ENCODE measurements at places on chromosomes 16 and 17. TPM values are rescaled to one million over a fixed set of nuclear protein-coding genes. Genes with fewer than 3 reads are reported as not detected.

- DNase-seq, result no peak
Measured at GRCh38 chr16:18936727-18937340, 10.6 kb upstream of the SMG1 start.

- DNase-seq, result no peak
Measured at GRCh38 chr17:81322271-81323082, 27.4 kb upstream of the SLC38A10 start.

GRCh38 chr17:81376946-81377714 lies 18.1 kb upstream of the BAHCC1 start:
- no peak for DNase-seq

- peak; percentile 37 for DNase-seq
Measured at GRCh38 chr16:60107871-60108270, 1373.8 kb upstream of the GOT2 start.

Gene CA5A
- total RNA-seq, result not detected

Gene KCNJ2
- total RNA-seq, result 0.66 TPM

Gene KRTAP4-4
- not detected for total RNA-seq

Gene LCAT
- 3.5 TPM for total RNA-seq

Data from HT1080 (cell line).